Heart left ventricle (tissue), 16 donors: ENCODE measurements at places on chromosomes 7 and 10. TPM values are rescaled to one million over a fixed set of nuclear protein-coding genes. Genes with fewer than 3 reads are reported as not detected.

Gene TRPV5
- total RNA-seq = not detected

Gene PHKG1
- total RNA-seq = 150 TPM

Gene CYP2E1
- 0.82 TPM for total RNA-seq

Gene GCK
- 2.9 TPM for total RNA-seq
